ENCODE measurements at places on chromosomes 5 and 9.

GRCh38 chr5:78823196-78823595 is 161.9 kb downstream of the ARSB start:
- DNase-seq, result no peak

GRCh38 chr5:137737349-137738131 is 1.7 kb upstream of the KLHL3 start:
- DNase-seq, result no peak

DNA sequence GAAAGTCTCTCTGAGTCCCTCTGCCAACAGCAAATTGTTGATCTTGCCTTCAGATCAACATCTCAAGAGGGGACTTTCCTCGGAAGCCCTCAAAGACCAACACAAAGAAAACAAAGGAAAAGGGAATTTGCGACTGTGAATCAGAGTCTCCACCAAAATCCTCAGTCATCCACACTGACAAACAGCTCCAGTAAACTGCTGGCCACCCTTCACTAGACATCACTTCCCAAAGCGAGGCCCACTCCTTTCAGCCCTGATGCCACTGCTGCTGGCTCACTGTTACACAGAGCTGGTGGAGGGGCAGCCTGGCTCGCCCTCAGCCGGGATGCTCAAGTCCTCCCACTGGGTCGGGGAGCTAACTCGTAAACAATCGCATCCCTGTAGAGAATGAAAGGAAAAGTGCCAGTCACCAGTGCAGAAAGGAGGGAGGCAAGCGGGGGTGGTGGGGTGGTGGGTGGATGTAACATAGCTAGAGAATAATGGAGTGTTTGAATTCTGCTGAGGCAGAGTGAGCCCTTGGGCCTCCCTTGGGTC is 1.3 kb downstream of the FGF1 start:
- DNase-seq, result peak; percentile 31

DNA sequence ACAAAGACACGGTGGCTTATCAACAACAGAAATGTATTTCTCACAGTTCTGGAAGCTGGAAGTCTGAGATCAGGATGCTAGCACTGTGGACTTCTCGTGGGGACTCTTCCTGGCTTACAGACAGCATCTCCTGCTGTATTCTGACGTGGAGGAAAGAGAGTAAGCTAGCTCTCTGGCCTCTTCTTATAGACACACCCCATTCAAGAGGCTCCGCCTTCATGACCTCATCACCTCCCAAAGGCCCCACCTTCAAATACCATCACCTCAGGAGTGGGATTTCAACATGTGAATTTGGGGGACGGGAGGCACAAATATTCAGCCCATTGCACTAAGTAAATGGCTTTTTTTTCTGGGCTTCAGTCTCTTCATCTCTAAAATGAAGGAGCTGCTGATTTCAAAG is 27.6 kb downstream of the KCNMB1 start:
- DNase-seq, result no peak

DNA sequence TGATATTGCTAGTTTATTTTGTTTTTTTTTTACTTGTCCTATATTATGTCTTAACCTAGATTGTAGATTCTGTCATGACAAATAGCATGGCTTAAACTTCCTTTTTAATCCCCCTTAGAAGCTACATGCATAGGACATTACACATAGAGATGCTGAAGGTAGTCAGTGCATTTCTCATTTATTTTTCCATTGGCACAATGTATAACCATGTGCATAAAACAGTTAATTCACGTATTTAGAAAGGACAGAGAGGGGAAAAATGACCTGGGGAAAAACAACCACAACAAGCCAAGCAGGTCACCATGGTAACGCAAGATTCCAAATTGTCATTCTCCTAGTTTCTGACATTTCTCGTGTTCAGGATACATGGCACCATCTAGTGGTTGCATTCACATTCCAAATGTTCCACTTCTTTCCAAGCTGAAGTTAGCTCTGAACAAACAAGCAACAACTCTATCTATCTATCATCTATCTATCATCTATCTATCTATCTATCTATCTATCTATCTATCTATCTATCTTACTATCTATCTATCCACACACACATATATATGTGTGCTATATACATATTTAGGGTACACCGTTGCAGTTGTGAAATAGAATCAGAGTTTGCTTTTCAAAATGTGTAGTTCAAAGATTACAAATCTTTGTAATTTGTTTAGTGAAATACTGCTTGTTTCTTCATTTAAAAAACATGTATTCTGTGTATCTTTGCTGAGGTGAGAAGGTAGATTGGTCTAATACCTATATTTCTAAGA is 487.2 kb upstream of the ST8SIA4 start:
- no peak for DNase-seq

DNA sequence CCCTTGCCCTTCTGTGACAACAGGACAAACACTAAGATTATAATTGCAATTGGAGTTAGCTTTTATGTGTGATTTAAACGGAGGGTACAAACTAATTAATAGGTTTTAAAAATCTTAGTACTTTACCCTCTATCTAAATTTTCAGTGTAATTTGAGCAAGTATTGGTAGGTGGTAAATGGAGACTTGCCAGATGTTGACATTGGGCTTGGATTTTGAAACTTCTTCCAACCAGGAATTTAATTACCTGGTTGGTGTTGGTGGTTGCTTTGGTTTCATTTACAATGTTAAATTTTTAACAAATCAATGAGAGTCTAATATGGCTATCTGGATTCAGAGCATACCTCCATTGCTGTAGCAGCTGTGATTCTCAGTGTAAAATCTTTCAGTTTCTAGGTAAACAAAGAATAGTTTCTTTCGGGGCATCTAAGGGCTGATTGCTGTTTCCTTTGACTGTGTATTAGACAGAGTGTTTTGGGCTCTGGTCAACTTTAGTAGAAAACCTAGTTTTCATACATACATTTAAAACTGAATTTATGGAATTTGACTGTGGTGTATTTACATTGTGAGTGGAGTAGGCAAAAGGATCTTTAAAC is 1.9 kb downstream of the DAPK1 start:
- DNase-seq, result no peak

- peak; percentile 79 for DNase-seq
Measured at GRCh38 chr5:160369990-160370712, at the start of gene C1QTNF2. TSS of gene C1QTNF2 (minus strand) at chr5:160370626. CDS start at chr5:160355011, 15,615 bp downstream.

DNA sequence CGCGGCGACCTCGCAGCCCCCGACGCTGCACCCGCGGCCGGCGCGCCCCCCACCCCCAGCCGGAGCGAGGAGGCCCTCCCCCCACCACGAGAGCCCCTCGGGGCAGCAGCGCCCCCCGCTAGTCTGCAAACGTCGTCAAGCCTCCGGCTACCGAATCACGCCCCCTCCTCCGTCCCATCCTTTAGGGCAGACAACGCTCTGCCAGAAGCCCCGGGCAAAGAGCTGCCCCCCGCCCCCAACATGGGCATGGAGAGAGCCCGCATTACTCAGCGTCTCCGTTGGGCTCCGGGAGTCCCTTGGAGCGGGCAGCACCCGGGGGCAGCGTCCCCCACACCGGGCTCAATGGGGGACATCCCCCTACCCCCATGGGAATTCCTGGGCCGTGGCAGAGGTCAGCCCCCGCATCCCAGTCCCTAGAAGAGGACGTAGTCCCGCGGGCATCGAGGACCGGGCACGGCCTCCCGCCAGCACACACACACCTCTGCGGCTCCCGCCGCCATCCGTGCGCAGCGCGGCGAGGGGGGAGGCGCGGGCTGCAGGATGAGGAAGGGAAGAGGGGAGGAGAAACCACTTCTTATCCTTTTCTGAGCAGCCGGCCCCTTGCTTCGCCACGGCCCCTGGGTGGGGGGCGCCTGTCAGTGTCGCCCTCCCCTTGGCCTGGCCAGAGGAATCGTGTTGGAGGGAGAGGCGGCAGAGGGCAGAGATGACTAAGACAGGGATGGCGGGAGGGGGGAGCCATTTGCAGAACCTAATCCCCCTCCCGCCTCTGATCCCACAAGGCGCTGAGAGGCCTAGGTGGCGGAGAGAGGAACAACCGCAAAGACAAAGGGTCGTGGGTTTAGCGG is 750 bp downstream of the DNM1 start:
- DNase-seq, result peak; percentile 69

- DNase-seq, result no peak
Measured at GRCh38 chr9:8157683-8158324, 358.2 kb upstream of the DMAC1 start.

GRCh38 chr9:34240006-34240405 is 61.2 kb downstream of the UBAP1 start:
- DNase-seq, result no peak

DNA sequence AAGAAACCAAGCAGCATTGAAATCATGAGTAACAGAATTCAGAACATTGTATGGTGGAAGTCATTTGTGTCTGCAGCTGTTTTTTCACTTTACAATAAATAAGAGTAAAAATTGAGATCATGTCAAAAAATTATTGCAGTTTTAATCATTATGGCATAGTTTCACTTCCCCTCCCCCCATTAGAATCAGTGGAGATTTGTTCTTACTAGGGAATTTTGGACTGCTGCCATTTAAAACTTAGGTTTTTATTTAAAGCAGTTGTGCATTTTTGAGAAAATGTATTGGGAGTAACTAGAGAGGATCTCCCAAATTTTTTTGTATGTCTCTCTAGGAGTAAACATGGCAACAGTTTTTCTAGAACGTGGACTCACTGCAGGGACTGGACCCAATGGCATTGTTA is 20.4 kb downstream of the GTF3C4 start:
- no peak for DNase-seq

- peak; percentile 91 for DNase-seq
Measured at GRCh38 chr9:114108016-114108833, 9.1 kb upstream of the KIF12 start.

DNA sequence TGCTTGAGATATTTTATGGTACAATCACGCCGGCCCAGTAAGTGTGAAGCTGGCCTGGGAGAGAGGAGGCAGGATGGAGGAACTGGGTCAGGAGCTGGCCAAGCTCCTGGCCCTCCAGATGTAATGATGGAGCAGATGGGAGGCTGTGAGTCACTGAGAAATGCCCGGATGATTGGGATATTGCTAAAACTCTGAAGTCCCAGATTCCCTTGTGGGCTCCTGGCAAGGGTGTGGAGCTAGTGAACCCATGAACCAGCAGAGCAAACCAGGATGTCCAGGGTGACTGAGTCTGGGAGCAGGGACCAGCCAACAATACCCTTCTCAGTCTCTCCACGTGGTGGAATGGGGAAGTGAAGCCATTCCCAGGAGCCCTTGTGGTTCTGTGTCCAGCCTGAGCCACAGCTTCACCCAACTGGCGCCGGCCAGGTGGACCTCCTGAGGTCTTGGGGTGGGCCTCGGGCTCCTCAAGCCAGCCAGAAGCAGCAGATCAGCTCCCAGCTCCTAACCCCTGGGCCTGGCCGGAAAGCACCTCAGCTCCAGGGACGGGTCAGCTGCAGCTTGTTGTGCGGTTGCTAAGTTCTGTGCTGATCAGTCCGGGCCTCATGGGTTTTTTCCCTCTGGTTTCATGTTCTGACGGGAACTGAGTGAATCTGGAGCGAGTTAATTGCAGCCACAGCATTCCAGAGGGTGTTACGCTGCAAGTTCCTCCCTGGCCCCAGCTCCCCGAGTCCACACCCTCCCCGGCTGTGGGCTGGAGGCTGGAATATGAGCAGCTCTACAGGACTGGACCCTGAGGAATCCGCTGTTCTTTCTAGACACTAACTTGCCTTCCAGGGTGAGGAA is 37.6 kb downstream of the DUSP1 start:
- DNase-seq, result peak; percentile 64

GRCh38 chr5:107359916-107360234 is 310.9 kb downstream of the EFNA5 start:
- no peak for DNase-seq

DNA sequence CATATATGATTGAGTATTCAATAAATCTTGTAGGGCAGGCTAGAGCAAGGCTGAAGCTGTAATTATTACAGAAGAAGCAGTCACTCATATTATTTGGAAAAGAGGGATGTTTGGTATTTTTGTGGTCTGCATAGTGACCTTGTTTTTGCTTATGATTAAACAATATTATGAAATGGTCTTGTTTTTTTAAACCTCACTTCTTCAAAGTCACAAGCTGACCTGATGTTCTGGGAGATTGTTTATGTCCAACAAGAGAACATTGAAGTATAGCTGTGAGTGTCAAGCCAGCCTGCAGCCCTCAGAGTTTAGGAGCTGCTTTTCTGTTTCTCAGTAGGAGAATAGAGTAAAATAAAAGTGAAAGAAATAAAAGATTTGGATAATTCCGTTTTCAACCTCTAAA is 342.2 kb downstream of the LRRC70 start:
- no peak for DNase-seq

DNA sequence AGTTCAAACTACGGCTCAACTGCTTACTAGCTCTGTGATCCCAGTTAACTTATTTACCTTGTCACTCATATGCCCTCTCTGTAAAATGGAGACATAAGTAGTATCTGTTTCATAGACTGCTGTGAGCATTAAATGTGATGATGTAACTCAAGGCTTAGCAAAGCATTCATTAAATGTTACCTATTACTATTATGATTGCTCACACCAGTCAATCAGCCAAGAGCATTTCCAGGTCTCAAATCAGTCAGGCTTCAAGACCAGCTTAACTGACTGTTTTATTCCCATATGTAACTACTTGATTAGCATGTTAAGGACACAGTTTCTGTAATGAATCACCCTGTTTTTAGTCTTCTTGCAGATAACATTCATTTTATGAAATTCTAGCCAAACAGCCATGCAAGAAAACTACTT is 413.3 kb downstream of the MLLT3 start:
- DNase-seq, result no peak

GRCh38 chr9:109584205-109584604 is 86.1 kb upstream of the PTPN3 start:
- DNase-seq, result no peak

DNA sequence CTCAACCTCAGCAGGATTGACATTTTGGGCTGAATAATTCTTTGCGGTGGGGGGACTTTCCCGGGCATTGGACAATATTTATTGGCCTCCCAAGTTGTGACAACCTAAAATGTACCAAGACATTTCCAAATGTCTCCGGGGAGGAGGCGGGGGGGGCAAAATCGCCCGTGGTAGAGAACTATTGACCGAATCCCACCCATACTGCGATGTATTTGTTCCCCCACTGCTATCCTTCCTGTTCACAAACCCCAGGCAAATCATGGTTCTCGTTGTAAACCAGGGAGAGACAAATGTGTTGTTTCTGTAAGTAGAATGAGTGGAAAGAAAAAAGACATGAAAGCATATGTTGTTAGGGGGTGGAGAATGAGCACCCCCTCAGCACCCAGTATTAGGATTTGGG is 141.9 kb downstream of the PSAT1 start:
- no peak for DNase-seq

- no peak for DNase-seq
Measured at GRCh38 chr9:120663380-120663779, 50.9 kb downstream of the MEGF9 start.

DNA sequence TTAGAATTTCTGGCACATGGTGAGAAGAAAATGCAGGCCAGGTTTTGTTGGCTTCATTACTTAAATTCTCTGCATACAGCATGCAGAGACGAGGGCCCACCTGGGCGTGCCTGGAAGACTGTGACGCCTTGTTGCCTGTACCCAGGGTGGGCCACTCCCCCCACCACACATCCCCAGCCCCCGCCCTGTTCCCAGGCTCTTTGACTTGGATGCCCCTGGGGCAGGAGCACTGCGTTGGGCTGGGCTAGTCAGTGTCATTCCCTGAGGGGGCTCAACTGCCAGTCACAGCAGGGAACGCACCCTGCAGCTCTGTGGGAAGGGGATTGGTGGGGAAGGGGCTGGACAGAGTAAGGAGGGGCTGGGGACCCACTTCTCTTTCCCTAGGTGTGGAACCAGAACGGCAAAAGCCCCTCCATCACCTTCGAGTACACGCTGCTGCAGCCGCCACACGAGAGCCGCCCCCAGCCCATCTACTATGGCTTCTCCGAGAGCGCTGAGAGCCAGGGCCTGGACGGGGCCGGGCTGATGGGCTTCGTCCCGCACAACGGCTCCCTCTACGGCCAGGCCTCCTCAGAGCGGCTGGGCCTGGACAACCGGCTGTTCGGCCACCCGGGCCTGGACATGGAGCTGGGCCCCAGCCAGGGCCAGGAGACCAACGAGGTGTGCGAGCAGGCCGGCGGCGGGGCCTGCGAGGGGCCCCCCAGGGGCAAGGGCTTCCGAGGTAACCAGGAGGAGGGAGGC is 19.6 kb downstream of the ADAMTSL2 start:
- no peak for DNase-seq

All from hepatic stellate cell (primary cell).